Cardiac septum (tissue), 1 donor: ENCODE measurements at places on chromosomes 5 and 9. TPM values are rescaled to one million over a fixed set of nuclear protein-coding genes. Genes with fewer than 3 reads are reported as not detected.

DNA sequence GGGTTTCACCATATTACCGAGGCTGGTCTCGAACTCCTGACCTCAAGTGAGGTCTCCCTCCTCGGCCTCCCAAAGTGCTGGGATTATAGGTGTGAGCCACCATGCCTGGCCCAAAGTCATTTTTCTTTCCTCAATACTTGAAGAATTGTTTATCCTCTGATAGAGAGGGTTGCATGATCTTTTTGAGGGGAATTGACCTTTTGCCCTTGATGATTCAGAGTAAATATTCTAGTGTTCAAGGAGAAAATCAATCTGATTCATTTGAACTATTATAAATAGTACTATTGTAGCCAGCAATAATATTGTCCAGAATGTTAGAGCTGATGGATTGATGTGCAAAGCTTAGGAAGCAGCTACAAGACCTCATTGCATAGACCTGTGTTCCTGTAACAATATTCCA, 47.1 kb downstream of the UGCG start:
- DNase-seq: no peak

DNA sequence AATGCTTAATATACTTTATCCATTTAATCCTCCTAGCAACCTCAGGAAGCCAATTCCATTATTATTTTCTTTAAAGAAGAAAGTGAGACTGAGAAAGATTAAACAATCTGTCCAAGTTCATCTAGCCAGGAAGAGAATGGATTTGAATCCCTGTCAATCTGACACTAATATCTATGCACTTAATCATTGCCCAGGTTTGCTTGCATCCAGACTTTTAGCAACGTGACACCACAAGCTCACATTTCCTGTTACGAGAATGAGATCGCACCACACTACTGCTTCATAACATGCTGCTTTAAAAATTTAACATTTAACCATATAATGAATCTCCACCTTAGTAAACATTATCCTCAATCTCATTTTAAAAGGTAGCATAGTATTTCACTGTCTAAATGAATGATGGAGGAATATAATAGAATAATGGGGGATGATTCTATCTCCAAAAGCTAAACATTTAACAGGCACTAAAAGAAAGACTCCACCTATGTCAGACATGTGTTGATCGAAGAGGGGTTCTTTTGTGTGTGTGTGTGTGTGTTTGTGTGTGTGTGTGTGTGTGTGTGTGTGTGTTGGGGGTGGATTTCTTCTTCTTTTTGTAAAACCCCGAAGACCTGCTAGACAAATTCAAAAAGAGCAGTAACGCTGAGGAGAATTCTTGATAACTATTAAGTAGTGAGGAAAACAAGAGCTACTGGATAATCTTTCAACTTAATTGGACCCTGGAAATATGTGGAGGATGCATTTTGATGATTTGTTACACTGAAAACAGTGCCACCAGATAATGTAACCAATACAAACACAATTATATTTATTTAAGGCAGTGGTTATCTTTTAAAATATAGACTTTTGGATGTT, 138.7 kb upstream of the NR3C1 start:
- DNase-seq: no peak

EIF4E1B gene
- not detected for total RNA-seq

- no peak for DNase-seq
Observed at GRCh38 chr5:91042936-91043255, 340.2 kb downstream of the ARRDC3 start.

PPP2CA gene
- 214 TPM for total RNA-seq
